ENCODE measurements at places on chromosomes 3 and 15.
A peak's percentile ranks its signal among the peaks of the same experiment; 100 is the strongest.

DNA sequence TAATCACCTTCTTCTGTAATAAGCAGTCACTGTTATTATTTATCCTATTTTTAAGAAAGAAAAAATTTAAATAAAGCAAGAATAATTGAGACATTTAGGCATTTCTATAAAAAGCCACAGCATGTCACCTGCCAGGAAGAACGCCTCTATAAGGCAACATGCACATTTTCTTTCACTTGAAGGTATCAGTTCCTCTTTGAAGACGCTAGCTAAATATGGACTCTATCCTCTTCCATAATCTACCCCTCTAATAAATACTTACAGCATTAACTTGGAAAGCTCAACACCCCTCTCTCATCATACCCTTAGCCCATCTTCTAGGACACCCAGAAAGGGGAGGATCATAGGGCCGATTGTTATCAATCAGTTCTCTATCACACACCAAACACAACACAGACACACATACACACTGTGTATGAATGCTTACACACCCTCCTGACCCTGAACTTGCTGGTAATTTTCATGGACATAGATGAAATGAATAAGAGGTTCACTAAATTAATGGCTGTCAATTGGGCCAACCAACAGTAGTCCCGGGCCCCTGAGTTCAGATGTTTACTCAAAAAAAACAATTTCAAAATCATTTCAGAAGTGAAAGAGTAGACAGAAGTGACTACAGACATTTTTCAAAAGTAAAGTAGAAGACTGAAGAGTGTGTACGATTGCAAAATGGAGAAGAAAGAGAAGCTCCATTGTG lies 102.5 kb downstream of the ZMAT3 start:
- no peak for DNase-seq

DNA sequence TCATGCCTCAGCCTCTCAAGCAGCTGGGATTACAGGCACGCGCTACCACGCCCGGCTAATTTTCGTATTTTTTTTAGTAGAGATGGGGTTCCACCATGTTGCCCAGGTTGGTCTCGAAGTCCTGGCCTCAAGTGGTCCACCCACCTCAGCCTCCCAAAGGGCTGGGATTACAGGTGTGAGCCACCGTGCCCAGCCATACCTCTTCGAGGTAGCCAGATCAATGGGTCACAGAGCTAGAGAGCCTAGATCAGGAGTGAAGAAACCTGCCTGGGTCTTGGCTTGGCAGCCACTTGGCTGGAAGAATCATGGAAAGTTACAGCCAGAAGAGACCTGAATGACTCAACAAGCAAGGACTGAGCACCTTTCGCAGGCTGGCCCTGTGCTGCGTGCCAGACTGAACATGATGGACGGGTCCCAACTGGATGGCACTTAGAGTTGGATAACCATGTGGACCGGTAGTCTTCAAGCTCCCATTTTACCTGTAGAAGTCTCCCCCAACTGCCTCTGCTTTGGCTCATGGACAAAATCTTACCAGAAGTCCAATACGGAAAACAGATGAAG lies 29.7 kb downstream of the GNB5 start:
- DNase-seq: peak; percentile 22

DNA sequence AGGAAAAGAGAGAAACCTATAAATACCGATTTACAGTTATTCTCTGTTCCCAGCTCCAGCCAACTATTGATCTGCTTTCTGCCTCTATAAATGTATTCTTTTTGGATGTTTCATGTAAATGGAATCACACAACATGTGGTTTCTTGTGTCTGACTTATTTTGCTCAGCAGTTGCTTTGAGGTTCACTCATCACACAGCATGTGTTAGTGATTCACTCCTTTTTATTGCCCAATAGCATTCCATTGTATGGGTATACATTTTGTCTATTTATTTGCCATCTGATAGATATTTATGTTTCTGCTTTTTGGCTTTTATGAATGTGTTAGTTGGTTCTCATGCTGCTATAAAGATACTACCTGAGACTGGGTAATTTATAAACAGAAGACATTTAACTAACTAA lies 23.6 kb downstream of the CCR1 start:
- DNase-seq: no peak

DNA sequence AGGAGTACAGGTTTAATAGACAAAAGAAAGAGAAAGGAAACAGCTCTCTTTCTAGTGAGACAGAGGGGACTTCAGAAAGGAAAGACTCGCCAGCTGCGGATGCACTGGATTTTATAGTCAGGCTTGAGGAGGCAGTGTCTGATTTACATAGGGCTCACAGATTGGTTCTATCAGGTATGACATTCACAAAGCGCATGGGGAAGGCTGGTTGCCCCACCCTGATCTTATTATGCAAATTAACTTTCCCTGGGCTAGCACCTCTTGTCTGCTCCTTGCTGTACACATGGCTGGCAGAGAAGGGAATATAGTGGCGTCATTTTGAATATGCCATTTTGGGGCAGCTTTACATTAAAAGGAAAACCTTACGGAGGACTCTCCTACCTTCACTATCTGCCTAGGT lies 938.4 kb upstream of the SEMA6D start:
- no peak for DNase-seq

- DNase-seq: peak; percentile 45
These were observed 676 bp downstream of the GP9 start for GRCh38 chr3:129061023-129061887.

- DNase-seq: peak; percentile 72
These were observed 627 bp upstream of the FAM131A start for GRCh38 chr3:184336547-184337398.

DNA sequence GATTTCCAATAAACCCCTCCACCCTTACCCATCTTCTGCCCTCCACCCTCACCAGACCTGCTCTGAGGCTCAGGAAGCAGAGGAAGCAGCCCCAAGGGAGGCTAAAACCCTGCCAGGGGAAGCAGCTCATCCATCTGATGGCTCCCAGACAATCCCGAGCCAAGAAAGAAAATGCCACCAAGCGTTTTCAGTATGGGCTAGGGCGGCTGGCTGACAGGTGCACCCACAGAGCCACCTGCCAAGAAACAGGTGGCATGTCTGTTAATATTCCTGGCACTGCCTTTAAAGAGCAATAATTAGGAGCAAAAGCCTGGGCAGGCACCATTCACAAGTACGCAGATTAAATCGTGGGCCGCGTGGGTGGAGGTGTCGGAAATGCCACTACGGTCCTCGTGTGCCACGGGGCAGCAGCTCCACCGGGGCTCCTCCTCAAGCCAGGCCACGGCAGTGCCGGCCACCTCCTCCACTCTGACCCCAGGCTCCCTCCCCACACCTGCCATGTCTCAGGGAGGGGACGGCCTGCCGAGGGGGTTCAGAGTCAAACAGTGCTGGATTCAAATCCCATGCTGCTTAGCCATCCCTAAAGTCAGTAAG lies 23.9 kb upstream of the GRIP2 start:
- DNase-seq: no peak

DNA sequence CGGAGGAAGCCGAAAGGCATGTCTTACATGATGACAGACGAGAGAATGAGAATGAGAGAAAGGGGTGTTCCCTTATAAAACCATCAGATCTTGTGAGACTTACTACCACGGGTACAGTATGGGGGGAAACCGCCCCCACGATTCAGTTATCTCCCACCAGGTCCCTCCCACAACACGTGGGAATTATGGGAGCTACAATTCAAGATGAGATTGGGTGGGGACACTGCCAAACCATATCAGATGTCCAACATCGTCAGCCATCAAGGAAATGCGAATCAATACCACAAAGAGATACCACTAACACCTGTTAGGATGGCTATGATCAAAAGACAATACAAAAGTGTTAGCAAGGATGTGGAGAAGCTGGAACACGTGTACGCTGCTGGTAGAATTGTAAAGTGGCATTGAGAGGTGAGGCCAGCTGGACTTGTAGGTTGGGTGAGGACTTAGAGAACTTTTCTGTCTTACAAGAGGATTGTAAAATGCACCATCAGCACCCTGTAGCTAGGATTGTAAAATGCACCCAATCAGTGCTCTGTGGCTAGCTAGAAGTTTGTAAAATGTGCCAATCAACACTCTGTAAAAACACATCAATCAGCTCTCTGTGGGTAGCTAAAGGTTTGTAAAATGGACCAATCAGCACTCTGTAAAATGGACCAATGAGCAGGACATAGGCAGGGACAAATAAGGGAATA lies 37.5 kb downstream of the VGLL4 start:
- no peak for DNase-seq

GRCh38 chr3:116741467-116741866 lies 31.9 kb downstream of the TUSC7 start:
- DNase-seq: peak; percentile 63

GRCh38 chr15:40469776-40470390 lies 901 bp upstream of the CHST14 start:
- DNase-seq: no peak

GRCh38 chr3:95813244-95813643 lies 1001.1 kb upstream of the EPHA6 start:
- no peak for DNase-seq

DNA sequence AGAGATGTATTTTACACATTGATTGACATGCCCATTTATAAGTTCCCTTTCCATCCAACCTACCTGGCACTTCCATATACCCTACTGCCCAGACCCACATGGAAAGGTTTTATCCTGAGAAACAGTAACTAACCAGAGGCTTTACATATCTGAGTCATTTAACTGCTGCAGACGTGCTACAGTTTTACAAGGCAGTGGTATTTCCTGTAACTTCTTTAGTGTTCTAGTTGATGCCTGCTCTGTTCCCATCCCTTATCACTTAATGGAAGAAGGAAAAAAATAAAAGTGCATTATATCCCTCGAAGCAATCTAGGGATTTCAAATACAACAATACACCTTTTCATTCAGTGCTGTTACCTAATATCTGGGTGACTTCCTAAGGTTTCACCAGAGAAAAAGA lies 107.1 kb downstream of the TMCO5A start:
- DNase-seq: no peak

DNA sequence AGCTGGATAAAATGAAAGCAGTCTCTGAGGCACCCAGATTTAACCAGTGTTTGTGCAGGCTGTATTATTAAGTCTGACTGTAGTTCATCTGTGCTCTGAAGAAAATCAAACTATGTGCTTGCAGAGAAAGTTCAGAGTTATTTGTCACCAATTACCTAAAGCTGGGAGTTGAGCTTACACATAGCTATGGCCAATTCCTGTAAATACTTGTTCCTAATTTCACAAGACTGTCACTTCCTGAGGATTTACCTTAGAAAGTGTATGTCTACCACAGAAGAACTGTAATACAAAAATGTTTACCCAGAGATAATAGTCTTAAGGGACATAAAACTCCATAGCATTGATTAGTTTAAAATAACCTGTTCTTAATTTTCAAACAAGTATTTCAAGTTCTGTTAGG lies 628.4 kb upstream of the TGFBR2 start:
- DNase-seq: no peak

- DNase-seq: no peak
These were observed 27.8 kb downstream of the ATP13A5 start for GRCh38 chr3:193350744-193351143.
